Stimulated activated CD8-positive, alpha-beta memory T cell treated with anti-CD3 and anti-CD28 coated beads, Interleukin-4, amount 100 ng/mL, for 1 hour (primary cell): ENCODE measurements at places on chromosomes 11 and 22.

GRCh38 chr11:3825473-3826154, 15.1 kb downstream of the RHOG start:
- DNase-seq = no peak

DNA sequence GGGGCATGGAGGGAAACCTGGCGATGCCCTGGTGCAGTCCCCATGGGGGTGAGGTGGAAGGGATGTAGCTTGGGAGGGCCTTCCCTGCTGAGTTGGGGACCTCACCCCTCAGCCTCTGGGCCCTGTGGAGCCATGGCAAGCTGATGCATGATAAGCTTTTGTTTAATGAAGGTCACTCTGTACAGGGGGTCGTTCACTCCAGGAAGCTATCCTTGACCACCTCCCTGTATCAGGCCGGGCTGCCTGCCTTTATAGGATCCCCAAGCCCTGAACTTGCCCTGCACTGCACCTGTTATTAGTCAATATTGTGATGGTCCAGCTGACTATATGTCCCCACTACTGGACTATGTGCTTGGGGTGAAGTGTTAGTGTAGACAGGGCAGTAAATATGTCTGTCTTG, 49.7 kb upstream of the MYEOV start:
- DNase-seq = no peak

DNA sequence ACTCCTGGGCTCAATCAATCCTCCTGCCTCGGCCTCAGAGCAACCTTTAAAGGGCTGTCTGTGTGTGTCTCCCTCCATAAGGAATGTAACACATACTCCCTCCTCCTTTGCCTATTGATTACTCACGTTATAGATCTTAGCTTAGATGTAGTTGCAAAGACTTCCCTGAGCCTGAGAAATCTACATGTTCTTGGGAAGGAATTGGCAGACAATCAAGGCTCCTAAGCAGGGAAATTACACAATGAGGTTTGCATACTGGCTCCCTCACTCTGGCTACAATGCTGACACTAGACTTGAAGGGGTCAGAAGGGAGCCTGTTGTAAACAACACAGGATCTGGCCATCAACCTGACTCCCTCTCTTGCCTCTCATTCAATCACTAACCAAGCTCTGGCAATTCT, 5.2 kb upstream of the OLFML1 start:
- DNase-seq = no peak

DNA sequence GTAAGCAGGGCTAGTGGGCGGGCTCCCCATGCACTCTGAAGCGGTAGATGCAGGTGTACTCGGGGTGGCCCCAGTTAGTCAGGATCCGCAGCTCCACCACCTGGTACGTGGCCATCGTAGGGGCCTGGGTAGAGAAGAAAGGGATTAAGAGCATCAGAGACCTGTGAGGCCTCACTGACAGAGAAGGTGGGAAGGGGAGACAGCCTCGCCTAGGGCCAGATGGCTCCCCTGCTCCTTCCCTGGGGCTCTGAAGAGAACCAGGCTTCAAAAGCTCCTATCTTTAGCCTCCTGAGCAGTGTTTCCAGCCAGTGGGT, 19.6 kb downstream of the SUN2 start:
- no peak for DNase-seq

GRCh38 chr11:113689768-113690618, 16.1 kb downstream of the TMPRSS5 start:
- DNase-seq = no peak
